ENCODE measurements at places on chromosomes 3 and 15. TPM values are rescaled to one million over a fixed set of nuclear protein-coding genes. Genes with fewer than 3 reads are reported as not detected.

GRCh38 chr15:62824111-62825015 is 218.2 kb upstream of the TPM1 start:
- DNase-seq, result peak; percentile 63

GRCh38 chr15:74725845-74726773 is 781 bp upstream of the CYP1A1 start:
- peak; percentile 16 for DNase-seq

GRCh38 chr3:87359826-87360225 is 83.4 kb upstream of the POU1F1 start:
- DNase-seq, result no peak

- DNase-seq, result peak; percentile 100
Measured at GRCh38 chr3:193831495-193832455, 238.8 kb downstream of the OPA1 start.

P2RY13 gene
- not detected for total RNA-seq

Data from mammary epithelial cell (primary cell).